Prostate gland (tissue), 2 donors: ENCODE measurements at places on chromosomes 1 and 21. TPM values are rescaled to one million over a fixed set of nuclear protein-coding genes. Genes with fewer than 3 reads are reported as not detected.

- DNase-seq, result no peak
Observed at GRCh38 chr1:27521861-27522431, 32.0 kb upstream of the WASF2 start.

DNA sequence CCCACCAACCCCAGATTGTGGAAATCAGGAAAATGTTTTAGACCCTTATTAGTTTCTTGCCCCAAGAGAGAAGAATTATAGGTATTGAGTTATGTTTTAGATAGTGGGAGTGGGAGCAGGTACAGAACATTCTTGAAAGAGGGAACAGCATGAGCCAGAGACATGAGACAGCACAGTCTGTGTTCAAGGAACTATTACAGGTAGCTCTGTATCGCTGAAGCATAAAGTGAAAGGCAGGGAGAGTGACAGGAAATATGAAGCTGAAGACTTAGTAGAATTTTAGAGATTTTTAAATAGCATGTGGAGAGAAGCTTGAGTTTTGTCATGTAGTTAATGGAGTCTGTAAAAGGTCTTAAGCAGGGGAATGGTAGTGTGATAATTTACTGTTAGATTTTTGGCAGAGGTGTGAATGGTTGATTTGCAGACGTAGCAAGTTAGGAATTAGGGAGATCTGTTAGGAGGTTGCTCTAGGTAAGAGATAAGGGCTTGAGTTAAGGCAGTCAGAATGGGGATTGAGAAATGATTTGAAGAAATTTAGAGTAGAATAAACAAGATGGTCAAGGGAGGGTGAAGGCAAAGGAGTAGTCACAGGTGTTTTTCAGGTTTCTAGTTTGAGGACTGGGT, 11.6 kb downstream of the SUCO start:
- no peak for DNase-seq

Gene LCA5L
- total RNA-seq, result 11.1 TPM

- peak; percentile 29 for DNase-seq
Observed at GRCh38 chr1:218377143-218377660, 32.1 kb downstream of the TGFB2 start.

DNA sequence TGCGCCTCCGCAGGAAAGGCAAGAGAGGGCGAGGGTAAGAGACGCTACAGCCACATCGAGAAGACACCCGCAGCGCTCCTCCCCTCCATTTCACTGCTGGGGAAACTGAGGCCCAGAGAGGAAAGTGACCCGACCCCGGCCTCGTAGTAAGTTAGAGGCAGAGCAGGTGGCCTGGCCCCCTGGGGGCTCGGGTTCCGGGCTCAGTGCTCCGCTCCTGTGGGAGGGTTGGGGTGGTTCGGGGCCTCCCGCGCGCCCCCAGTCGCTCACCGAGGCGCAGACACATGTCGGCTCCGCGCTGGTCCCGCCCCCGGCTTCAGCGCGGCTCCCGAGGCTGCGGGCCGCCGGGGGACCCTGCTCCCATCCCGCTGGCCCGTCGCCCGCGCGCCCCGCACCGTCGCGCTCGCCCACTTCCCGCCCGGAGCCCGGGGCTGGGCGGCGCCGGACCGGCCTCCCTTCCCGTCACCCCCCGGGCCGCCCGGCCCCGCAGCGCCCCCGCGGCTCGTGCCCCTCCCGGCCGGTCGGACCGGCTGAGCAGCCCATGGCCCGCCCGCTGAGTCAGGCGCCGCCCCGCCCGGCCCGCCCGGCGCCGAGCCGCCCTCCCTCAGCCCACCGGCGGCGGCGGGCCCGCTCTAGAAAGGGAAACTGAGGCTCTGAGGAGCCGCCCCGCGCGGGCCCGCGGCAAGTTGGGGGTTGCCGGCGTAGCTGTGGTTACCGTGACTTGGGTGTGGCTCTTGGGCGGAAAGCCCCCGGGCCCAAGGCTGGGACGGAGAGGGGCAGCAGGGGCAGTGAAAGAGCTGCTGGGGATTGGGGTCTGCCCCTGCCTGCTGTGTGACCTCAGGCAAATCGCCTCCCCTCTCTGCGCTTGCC, at the start of gene TMEM54:
TMEM54 (minus strand) TSS at position 434 of the 867 bp plus-strand sequence; CDS start at position 283, 151 bp downstream.
- peak; percentile 77 for DNase-seq

Gene KRTAP22-1
- not detected for total RNA-seq

- peak; percentile 87 for DNase-seq
Observed at GRCh38 chr21:35256468-35256988, 207.4 kb upstream of the RUNX1 start.

Gene DISP1
- total RNA-seq, result 43.1 TPM

DNA sequence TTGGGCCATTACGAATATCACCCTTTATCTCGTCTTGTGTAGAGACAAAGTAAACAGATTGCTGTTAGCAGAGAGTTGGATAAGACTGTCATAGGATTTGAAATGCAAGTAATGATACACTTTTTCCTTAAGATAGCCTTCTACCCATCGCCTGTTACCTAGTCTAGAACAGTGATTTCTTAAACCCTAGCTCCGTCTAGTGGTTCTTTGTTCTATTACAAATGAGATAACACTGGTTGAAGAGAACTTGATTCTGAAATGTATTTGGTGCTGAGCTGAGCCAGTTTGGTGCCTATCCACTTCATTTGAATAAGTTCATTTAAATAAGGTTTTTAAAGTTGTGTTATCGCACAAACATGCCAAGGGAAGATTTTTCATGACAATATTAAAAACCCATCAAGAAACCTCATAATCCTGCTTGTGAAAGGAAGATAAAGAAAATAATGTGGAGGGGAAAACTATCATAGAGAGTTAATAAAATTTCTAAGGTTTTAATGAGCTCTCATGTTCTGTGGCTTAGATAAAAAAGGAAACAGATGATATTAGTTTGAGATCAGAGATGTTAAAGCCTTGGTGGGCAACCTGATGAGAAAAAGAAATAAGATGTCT, 1.5 kb upstream of the KCNH1 start:
- no peak for DNase-seq

Gene APOBEC4
- total RNA-seq, result not detected

DNA sequence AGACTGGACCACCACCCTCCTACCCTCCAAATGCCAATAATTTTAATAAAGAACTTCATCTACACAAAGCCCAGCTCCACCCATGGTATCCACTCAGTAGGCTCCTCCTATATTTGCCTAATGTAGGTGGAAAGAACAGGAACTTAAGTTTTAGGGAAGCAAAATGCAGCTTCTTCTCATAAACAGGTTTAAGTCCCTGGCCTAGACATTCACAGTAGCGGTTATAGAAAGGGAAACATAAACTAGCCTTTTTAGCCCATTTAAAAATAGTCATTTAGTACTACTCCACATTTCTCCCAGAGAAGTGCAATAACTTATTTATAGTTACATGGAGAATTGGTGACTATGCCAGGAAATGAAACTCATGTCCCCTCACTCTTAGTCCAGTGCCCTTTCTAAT, 56.6 kb upstream of the CPLANE2 start:
- no peak for DNase-seq
